Suprapubic skin (tissue), 4 donors: ENCODE measurements at places on chromosomes 6 and 20. TPM values are rescaled to one million over a fixed set of nuclear protein-coding genes. Genes with fewer than 3 reads are reported as not detected.

GRCh38 chr6:137910424-137910834 is 43.4 kb downstream of the TNFAIP3 start:
- no peak overlapping the region for H3K4me3 ChIP-seq
- peaks cover 2% of the 10 kb centered on the region for H3K4me1 ChIP-seq
- H3K27me3 ChIP-seq = no peaks in the 10 kb centered on the region
- H3K27ac ChIP-seq = no peak overlapping the region
- H3K36me3 ChIP-seq = no peaks in the 10 kb centered on the region

DNA sequence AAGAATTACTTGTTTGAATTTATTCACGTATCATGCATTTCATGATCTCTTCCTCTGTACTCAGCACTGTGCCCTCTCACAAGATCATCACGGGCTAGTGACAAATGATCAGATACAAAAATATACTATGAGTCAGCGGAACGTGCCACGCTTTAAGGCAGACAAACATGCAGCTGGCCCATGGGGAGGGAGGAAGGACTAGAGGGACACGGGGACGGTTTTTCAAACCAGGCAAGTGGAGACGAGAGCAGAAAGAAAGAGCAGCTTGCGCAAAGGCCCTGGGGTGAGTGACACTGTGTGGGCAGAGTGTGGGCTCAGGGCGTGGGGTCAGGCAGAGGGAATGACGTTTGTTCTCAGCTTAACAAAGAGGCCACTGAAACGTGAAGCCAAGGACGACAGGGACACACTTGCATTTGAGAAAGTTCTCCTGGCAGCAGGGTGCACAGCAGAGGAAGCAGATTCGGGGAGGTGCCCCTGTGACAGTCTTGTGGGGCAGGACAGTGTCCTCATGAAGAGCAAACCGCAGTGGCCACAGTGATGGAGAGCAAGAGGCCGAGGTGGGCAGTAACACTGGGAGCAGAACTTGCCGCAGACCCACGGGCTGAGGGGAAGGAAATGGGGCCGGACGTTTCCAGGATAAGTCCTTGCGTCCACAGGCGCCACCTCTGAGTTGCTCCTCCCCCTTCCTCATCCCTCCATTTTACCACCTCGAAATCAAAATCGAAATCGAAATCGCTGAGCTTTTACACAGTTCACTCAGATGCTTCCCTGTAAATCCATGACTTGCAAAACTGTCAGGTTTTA is 6.9 kb upstream of the RPS6KA2 start:
- no peaks in the 10 kb centered on the region for H3K36me3 ChIP-seq
- H3K27me3 ChIP-seq = peaks cover 2% of the 10 kb centered on the region
- H3K27ac ChIP-seq = no peak overlapping the region
- H3K4me1 ChIP-seq = peaks cover 18% of the 10 kb centered on the region
- DNase-seq = no peak
- no peak overlapping the region for H3K4me3 ChIP-seq

GRCh38 chr6:55868771-55869479 is 6.5 kb downstream of the BMP5 start:
- H3K4me3 ChIP-seq = no peak overlapping the region
- DNase-seq = no peak
- H3K4me1 ChIP-seq = no peaks in the 10 kb centered on the region
- H3K27ac ChIP-seq = no peak overlapping the region
- no peaks in the 10 kb centered on the region for H3K36me3 ChIP-seq
- H3K27me3 ChIP-seq = no peaks in the 10 kb centered on the region

DNA sequence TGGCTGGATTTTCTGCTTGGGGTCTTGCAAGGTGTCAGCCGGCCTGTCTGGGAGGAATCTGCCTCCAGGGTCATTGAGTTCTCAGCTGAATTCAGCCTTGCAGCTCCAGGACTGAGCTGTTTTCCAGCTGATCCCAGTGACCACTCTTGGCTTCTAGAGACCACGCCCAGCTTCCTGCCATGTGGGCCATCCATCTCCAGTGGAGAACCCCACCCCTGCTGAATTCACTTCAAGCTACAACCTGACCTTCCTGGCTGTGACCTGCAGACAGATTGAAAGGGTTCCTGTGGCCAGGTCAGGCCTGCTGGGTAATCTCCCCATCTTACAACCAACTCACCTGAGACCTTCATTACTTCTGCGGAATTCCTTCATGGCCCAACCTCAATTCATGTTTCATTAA is 26.5 kb upstream of the SYNDIG1 start:
- no peak overlapping the region for H3K27ac ChIP-seq
- H3K36me3 ChIP-seq = no peaks in the 10 kb centered on the region
- H3K4me1 ChIP-seq = no peaks in the 10 kb centered on the region
- no peak overlapping the region for H3K4me3 ChIP-seq

GRCh38 chr6:76465410-76465809 is 392.9 kb upstream of the IMPG1 start:
- no peaks in the 10 kb centered on the region for H3K4me1 ChIP-seq
- H3K36me3 ChIP-seq = no peaks in the 10 kb centered on the region
- no peak overlapping the region for H3K27ac ChIP-seq

DNA sequence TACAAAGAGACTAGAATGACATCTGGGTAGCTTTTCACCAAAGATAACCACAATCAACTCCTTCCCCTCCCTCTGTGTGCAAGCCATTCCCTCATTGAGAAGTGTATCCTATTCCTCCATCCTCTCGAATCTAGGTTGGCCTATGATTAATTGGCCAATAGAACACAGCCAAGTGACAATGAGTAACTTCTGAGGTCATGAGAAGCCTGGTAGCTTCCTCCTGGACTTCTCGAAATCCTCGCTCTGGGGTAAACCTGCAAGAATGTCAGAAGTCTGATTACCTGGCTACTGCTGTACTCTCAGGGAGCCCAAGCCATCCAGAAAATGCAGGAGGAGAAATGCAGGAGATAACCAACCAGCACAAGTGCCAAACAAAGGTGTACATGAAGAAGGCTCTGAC is 13.1 kb downstream of the ARHGAP18 start:
- no peaks in the 10 kb centered on the region for H3K27me3 ChIP-seq
- no peak overlapping the region for H3K4me3 ChIP-seq
- H3K4me1 ChIP-seq = peaks cover 26% of the 10 kb centered on the region
- DNase-seq = no peak

GRCh38 chr6:34243131-34243771 is 5.6 kb downstream of the SMIM29 start:
- H3K36me3 ChIP-seq = peaks cover 37% of the 10 kb centered on the region
- no peak overlapping the region for H3K4me3 ChIP-seq
- H3K27ac ChIP-seq = no peak overlapping the region
- peaks cover 56% of the 10 kb centered on the region for H3K4me1 ChIP-seq
- DNase-seq = no peak

The RIPPLY2 gene
- total RNA-seq = not detected

The SALL4 gene
- not detected for total RNA-seq

The WFDC5 gene
- total RNA-seq = 284 TPM
